Tongue (tissue), 3 donors: ENCODE measurements at places on chromosomes 5 and 9. TPM values are rescaled to one million over a fixed set of nuclear protein-coding genes. Genes with fewer than 3 reads are reported as not detected.

Gene ECSCR
- 7.9 TPM for total RNA-seq

Gene C5orf58
- not detected for total RNA-seq

Gene FLT4
- total RNA-seq, result 21.8 TPM

Gene KCTD16
- total RNA-seq, result 0.10 TPM

Gene NMUR2
- total RNA-seq, result not detected

Gene KLF9
- 48.3 TPM for total RNA-seq

Gene IL5
- total RNA-seq, result not detected

Gene CFAP77
- total RNA-seq, result not detected

Gene SMAD5
- total RNA-seq, result 72.2 TPM

Gene CYLC2
- total RNA-seq, result not detected

Gene WNT8A
- total RNA-seq, result not detected

Gene LMAN2
- total RNA-seq, result 159 TPM

Gene C7
- total RNA-seq, result 2.2 TPM

Gene SPINK1
- not detected for total RNA-seq

Gene CSF2
- total RNA-seq, result not detected

Gene DMRTA1
- total RNA-seq, result 1.9 TPM

Gene LRRC14B
- 46.0 TPM for total RNA-seq

Gene PARP8
- 14.8 TPM for total RNA-seq

Gene CMBL
- total RNA-seq, result 42.9 TPM

Gene SPOCK1
- 12.3 TPM for total RNA-seq

Gene CTXN3
- total RNA-seq, result 4.6 TPM

Gene ARL14EPL
- total RNA-seq, result not detected

Gene MYOZ3
- total RNA-seq, result 51.5 TPM

Gene FAM163B
- not detected for total RNA-seq

Gene CCDC183
- total RNA-seq, result not detected

Gene PKD2L2
- total RNA-seq, result 1.9 TPM

Gene PTGDS
- 10.2 TPM for total RNA-seq

Gene NUTM2G
- total RNA-seq, result not detected

Gene COL5A1
- total RNA-seq, result 435 TPM

Gene RNF183
- 0.21 TPM for total RNA-seq

Gene NEUROG1
- total RNA-seq, result not detected

Gene KIF12
- total RNA-seq, result 0.31 TPM

Gene ELOVL7
- total RNA-seq, result 4.7 TPM

Gene PCDHGA3
- 3.9 TPM for total RNA-seq

Gene PRDM9
- total RNA-seq, result not detected

Gene BSPRY
- total RNA-seq, result 2.6 TPM

Gene PRLR
- total RNA-seq, result 2.4 TPM

Gene TAF11L11
- total RNA-seq, result not detected

Gene CDH10
- total RNA-seq, result 2.5 TPM

Gene CCL27
- not detected for total RNA-seq

Gene PCDHB5
- total RNA-seq, result 5.6 TPM

Gene BRD8
- total RNA-seq, result 54.1 TPM

Gene TERT
- total RNA-seq, result 0.21 TPM

Gene ENTREP1
- 16.3 TPM for total RNA-seq

Gene CCL21
- 49.3 TPM for total RNA-seq

Gene TSSK1B
- not detected for total RNA-seq

Gene PRKAA1
- total RNA-seq, result 60.3 TPM

Gene C9orf153
- total RNA-seq, result not detected

Gene CDH9
- not detected for total RNA-seq

Gene TEX48
- not detected for total RNA-seq

Gene HCN1
- 0.21 TPM for total RNA-seq

Gene CDH6
- total RNA-seq, result 17.4 TPM

Gene POU5F2
- 5.7 TPM for total RNA-seq

Gene SPINK6
- total RNA-seq, result not detected

Gene TAF9
- total RNA-seq, result 21.7 TPM

Gene SLC23A1
- not detected for total RNA-seq

Gene FOXE1
- total RNA-seq, result 6.8 TPM
